Hematopoietic multipotent progenitor cell (in vitro differentiated cells): ENCODE measurements at places on chromosomes 2 and 18. TPM values are rescaled to one million over a fixed set of nuclear protein-coding genes. Genes with fewer than 3 reads are reported as not detected.

ANKRD30B gene
- not detected for total RNA-seq

KCNE4 gene
- total RNA-seq: not detected

PLGLB1 gene
- total RNA-seq: 2.4 TPM

OTOS gene
- not detected for total RNA-seq

TUBA4B gene
- total RNA-seq: not detected

SNED1 gene
- total RNA-seq: 11.8 TPM

KLHL41 gene
- total RNA-seq: under 0.01 TPM

ITPRIPL1 gene
- 17.2 TPM for total RNA-seq

LINC00305 gene
- not detected for total RNA-seq

FBXO41 gene
- total RNA-seq: 10.5 TPM

ALPI gene
- not detected for total RNA-seq

CABYR gene
- not detected for total RNA-seq

PLCL1 gene
- total RNA-seq: 0.27 TPM

SMYD1 gene
- total RNA-seq: not detected

FAM228A gene
- 0.27 TPM for total RNA-seq

CTNNA2 gene
- not detected for total RNA-seq

SRD5A2 gene
- total RNA-seq: not detected

INO80C gene
- 15.3 TPM for total RNA-seq

PID1 gene
- total RNA-seq: not detected

BMP10 gene
- under 0.01 TPM for total RNA-seq
